ENCODE measurements at places on chromosomes 2 and 18.

- DNase-seq, result no peak
These were observed 4.7 kb downstream of the HS6ST1 start for GRCh38 chr2:128313931-128314347.

- peak; percentile 46 for DNase-seq
These were observed 2.7 kb upstream of the PPP4R1 start for GRCh38 chr18:9617006-9617542.

- no peak for DNase-seq
These were observed 98.2 kb downstream of the R3HDM1 start for GRCh38 chr2:135629520-135629919.

DNA sequence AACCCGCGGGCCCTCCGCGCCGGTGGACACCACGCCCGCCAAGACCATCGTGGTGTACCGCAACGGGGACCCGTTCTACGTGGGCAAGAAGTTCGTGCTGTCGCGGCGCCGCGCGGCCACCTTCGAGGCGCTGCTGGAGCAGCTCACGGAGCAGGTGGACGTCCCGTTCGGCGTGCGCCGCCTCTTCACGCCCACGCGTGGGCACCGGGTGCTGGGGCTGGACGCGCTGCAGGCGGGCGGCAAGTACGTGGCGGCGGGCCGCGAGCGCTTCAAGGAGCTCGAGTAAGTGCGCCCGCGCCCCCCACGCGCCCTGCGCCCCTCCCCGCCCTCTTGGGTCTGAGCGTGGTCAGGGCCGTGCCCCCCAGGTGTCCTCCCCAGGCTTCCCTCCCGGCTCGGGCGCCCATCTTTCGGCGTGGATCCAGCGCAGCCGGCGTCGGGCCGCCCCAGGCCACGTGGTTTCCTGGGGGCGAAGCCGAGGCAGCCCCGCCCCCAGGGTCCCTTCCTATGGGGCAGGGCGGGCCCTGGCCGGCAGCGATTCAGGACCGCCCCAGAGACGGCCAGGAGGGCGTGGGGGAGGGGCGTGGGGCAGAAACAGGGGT, 481 bp downstream of the DCDC2C start:
- DNase-seq, result no peak

- DNase-seq, result peak; percentile 13
These were observed 137.4 kb downstream of the ACOXL start for GRCh38 chr2:110869472-110870446.

- no peak for DNase-seq
These were observed at the start of gene DSG4 for GRCh38 chr18:31376477-31376876. Gene DSG4 (plus strand): TSS chr18:31376777. CDS start chr18:31376912, 135 bp downstream.
